ENCODE measurements at places on chromosomes 16 and 17.

GRCh38 chr16:81574168-81574567, 129.6 kb downstream of the CMIP start:
- DNase-seq = no peak

- DNase-seq = no peak
These were observed 137.6 kb downstream of the AATF start for GRCh38 chr17:37086334-37086733.

DNA sequence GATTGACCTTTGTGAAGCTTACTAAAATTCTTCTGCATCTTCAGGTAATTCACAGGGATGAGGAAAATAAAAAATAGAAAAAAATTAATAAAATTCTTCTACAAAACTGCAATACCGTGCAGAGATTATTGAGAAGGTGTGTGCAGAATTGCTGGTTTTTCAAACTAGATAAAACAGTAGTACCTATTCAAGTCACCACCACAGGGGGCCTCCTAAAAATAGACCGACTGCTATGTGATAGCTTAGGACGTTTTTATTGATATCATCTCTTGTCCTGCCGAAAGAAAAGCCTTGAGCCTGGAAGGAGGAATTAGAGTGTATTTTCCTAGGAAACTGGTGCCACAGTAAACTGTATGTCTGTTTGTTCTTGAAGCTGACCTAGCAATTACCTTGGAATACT, 325.9 kb downstream of the ZFHX3 start:
- no peak for DNase-seq

- no peak for DNase-seq
These were observed 6.0 kb downstream of the TTC19 start for GRCh38 chr17:16005636-16006035.

DNA sequence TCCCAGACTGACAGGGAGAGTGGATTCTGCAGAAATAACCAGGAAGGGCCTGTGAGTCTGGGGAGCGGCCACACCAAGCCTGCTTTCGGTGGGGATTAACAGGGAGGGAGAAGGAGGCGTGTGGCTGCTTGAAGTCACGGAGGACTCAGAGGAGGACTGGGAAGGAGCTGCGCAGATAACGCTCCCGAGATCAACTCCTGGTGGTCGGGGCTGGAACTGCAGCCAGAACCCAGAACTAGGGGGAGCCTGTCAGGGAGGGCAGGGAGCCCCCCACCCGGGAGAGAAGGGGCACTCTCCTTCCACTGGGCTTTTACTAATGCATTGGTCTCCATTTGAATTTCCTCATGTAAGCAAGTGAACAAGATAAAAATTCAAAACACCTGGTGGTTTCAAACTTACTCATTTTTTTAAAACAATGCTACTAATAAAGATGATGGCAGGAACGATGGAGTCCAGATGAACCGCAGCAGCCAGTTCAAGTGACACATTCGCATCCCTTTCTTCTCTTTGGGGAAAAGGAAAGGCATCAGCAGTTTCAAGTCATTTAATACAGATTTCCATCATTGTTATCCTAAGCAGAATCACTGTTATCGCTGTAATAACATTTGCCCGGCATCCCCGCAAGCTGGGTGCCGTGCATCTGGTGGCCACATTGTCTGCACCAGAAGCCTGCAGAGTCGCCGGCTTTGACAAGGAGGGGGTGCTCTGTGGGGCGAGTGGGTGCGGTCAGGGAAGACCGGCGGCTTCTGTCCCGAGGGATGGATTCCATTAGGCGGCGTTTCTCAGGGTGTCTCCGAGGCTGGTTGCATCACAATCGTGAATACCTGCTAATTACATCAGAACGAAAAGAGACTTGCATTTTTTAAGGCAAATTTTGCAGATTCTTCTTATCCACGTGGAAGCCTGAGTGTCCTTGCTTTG, 183.0 kb downstream of the FOXL1 start:
- DNase-seq = no peak

- DNase-seq = peak; percentile 51
These were observed 2.1 kb upstream of the NRN1L start for GRCh38 chr16:67882374-67883145.

DNA sequence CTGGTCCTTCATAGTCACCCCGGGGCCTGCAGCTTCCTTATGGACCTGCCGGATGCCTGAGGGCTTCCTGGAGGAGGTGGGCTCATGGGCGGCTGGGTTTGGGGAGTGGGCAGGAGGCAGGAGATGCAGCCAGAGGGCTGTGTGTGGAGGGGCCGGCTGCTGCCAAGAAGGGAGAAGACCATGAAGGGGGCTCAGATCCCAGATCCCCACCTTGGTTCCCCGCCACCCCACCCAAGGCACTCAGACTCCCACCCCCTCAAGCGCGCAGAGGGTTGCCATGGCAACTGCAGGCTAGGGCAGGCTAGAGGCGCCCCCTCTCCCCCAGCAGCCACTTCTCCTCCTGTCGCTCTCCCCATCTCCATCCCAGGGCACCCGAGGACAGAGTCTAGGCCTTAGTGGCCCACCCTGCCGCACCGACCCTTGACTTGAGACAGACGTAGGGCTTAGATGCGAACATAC, 104.5 kb downstream of the CRLF3 start:
- DNase-seq = no peak

GRCh38 chr17:46732160-46732559, 86.3 kb downstream of the WNT3 start:
- no peak for DNase-seq

DNA sequence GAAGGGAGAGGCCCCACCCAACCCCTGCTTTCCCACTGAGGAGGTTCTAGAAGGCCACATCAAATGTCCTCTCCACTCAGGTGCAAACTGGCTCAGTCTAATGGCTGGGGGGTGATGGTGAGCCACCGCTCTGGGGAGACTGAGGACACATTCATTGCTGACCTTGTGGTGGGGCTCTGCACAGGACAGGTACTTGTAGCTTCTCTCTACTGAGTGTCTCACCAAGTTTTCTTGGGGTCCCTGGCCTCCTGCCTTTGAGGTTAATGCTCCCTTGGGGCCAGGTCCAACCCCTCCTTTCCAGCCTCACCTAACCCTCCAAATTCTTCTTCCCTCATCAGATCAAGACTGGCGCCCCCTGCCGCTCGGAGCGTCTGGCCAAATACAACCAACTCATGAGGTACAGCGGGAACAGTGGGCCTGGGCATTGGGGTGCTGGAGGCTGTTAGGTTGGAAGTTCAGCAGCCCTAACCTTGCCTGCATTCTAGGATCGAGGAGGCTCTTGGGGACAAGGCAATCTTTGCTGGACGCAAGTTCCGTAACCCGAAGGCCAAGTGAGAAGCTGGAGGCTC, 5.7 kb downstream of the ENO3 start:
- DNase-seq = no peak

DNA sequence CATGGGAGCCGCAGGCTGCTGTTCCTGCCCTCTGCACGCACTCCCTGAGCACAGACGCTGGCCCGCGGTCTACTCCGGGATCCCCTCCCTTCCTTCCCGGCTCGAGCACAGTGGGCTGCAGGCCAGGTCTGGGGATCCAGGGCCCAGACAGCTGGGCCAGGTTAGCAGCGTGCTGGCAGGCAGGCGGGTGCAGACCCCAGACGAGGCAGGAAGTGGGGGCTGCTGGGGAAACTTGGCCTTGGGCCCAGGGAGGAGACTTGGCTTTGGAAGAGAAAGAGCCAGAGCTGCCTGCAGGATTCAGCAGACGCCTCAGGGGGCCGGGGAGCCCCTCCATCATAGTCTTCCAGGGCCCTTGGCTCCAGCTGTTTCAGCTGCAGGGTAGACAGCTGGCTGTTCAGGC, 30.2 kb upstream of the ABCC3 start:
- DNase-seq = no peak

DNA sequence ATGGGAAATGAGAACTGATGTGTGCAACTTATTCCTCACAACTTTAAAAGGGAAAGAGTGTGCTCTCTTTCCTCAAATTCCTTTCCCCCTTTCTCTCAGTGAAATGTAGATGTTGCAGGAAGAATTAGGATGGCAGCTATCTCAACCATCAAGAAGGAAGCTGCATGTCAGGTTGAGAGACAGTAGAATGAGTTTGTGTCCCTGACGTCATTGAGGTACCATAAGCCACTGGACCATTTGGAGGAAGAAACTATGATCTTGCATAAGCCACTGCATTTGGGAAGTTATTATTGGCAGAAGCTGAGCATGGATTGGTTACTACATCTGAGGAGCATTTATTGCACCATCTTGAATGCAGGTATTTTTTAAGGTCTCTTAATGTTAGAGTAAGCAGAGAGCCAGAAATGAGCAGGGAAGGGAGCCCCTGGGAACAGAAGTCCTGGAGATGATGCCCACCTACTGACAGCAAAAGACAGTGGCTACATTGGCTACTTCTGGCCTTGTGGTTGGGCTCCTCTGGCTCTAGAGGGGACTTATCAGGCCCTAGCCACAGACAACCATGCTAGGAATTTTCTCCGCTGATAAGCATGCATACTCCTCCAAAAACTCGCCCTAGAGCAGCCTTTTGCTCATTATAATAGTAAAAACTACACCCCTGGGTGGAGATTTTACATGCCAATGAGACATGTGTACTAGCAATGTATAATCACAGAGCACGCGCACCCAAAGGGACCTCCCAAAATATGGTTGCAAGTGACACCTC, 249.0 kb upstream of the SALL1 start:
- DNase-seq = no peak

DNA sequence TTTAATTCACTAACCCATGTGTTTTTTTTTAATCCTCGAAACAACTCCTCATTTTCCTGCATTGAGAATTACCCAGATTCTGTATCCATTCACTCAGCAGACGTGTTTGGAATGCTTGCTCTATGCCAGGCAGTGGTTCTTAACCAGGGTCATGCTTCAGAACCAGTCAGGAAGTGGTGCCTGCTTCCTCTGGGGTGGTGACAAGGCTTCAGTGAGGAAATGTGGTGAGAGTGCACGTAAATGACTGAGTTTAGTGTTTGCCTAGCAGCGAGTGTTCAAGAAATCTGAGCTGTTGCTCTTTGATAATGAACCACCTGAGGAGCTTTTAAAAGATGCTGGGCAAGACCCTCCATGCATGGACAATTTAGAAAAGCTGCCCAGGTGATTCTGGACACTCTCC, 9.9 kb downstream of the ZFP90 start:
- DNase-seq = no peak

All from nucleus accumbens (tissue), 56 donors.